Testis (tissue), 5 donors: ENCODE measurements at places on chromosomes 12 and 14.

DNA sequence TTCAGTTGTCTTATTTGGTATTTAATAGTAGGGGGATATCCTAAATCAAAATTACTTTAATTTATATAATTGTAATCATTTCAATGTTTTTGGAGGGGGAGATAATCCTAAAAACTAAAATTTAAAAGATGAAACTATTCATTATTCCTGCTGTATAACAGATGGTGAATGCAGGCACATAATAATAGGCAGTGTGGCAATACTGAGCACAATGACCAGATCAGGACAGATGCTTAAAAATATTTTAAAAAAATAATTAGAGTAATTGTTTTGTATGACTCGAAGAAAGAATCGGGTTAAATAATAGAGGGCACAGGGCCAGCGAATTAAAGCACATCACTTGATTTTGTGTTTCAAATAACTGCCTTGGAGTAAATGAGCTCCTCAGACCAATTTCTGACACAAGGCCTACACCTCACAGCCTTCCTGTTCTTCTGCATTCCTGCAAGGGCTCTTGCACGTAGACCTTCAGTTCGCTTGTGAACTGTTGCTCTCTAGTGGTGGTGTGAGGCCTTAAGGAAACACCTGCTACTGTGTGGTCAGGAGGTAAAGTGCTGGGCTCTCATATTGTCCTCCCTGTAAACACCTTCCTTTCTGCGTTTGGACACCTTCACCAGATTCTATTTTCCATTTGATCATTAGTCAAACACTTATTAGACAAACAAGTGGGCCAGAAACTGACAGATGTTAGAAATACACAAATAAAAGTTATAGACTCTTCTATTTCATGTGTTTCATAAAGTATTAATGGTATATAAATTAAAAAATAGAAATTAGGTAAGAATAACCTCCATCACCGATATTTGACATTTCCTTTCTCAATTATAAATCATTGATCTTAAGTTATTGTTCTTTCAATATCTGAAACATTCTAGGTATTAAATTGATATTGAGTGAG is 29.3 kb upstream of the KLRF1 start:
- peak; percentile 66 for DNase-seq

DNA sequence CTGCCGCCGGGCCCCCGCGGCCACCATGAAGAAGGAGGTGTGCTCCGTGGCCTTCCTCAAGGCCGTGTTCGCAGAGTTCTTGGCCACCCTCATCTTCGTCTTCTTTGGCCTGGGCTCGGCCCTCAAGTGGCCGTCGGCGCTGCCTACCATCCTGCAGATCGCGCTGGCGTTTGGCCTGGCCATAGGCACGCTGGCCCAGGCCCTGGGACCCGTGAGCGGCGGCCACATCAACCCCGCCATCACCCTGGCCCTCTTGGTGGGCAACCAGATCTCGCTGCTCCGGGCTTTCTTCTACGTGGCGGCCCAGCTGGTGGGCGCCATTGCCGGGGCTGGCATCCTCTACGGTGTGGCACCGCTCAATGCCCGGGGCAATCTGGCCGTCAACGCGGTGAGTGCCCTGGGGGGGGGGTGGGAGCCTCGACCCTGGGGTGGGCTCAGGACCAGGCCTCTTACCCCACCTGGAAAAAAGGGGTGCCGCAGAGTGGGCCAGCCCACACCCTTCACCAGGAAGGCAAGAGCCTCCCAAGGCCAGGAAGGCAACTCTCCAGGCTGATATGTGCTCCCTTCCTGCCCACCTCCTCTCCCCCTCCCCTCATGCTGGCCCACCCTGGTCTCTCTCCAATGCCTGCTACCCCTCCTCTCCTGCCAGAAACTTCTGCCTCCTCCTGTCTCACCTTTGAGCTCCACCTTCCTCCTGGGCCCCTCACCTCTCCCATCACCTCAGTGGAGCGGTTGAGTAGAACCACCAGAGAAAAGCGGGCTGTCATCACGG is 507 bp downstream of the AQP5 start:
- no peak for DNase-seq

DNA sequence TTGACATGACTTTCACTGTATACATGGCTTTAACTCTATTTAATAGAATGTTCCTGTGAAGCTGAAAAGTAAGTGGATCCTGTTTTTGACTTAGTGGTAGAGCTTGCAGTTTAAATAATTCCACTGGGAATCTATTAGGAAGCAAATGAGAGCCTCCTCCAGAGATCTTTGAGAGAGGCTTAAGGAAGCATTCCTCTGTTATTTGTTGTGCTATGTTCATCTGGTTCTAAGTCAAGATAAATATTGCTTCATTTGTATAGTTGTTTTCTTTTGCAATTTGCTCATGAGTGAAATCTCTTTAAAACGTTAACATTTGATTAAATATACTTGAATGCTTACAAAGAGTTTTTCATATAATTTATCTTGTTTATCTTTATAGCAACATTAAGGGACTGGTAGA is 70.4 kb downstream of the TMTC2 start:
- DNase-seq = no peak

- DNase-seq = no peak
Observed at GRCh38 chr14:65260786-65261185, 151.7 kb upstream of the FUT8 start.

GRCh38 chr12:14845350-14845750 is 2.0 kb upstream of the ART4 start:
- DNase-seq = peak; percentile 63

DNA sequence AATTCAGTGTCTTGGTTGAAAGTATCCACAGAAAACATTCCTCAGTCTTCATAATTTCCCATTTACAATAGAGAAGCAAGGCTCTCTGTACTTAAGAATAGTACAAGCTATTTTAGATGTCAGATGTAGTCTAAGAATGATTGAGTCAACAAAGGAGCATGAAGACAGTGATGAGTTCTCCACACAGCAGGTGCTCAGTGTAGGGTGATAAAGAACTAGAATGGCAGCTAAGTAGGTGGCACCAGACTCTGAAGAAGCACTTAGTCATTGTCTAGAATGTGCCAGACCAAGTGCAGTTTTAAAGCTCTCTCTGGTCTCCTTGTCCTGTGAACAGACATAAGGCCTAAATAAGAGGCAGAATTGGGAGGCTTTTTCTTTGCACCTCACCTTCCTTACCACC is 504.6 kb downstream of the NRXN3 start:
- no peak for DNase-seq

DNA sequence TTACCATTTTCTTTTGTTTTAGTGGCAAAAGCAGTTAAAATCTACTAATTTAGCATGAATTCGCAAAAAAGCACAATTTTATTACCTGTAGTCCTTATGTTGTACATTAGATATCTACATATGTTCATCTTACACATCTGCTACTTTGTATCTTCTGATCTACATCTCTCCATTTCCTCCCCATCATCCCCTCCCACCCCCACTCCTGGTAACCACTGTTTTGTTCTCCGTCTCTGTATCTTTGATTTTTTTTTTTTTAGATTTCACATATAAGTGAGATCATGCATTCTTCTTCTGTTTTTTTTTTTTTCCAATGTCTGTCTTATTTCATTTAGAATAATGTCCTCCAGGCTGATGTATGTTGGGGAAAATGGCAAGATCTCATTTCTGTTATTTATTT is 922.7 kb downstream of the VRK1 start:
- DNase-seq = no peak

- no peak for DNase-seq
Observed at GRCh38 chr12:111240374-111240773, 128.5 kb downstream of the PHETA1 start.

- DNase-seq = no peak
Observed at GRCh38 chr12:75921622-75922289, 109.8 kb downstream of the PHLDA1 start.

- DNase-seq = no peak
Observed at GRCh38 chr14:68790644-68791077, 2.2 kb downstream of the ZFP36L1 start.

DNA sequence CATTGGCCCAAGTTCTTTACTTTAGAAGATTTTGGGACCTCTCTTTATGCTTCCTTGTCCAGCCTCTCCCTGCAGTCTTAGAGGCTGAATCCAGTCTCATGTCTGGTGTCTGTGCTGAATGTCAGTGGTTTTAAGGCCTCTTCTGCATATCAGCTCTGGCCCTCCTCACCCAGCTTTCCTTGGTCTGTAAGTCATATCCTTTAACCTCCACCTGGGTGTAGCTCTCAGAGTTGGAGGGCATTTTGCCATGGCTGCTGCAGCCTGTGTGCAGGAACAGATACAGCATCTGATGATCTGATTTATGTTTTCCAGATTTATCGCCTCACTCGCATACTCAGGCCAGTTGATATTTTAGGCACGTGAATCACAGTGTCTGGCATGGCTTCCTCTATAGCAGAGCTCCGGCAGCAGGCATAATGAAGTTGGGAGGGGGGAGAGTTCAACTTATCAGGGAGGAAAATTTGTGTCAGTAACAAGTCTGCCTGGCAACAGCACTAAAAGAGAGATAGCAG is 335.0 kb downstream of the PCNX1 start:
- no peak for DNase-seq

GRCh38 chr14:23933108-23933741 is 20.3 kb upstream of the DHRS4 start:
- DNase-seq = no peak

GRCh38 chr14:91127401-91127801 is 13.5 kb downstream of the DGLUCY start:
- peak; percentile 20 for DNase-seq

DNA sequence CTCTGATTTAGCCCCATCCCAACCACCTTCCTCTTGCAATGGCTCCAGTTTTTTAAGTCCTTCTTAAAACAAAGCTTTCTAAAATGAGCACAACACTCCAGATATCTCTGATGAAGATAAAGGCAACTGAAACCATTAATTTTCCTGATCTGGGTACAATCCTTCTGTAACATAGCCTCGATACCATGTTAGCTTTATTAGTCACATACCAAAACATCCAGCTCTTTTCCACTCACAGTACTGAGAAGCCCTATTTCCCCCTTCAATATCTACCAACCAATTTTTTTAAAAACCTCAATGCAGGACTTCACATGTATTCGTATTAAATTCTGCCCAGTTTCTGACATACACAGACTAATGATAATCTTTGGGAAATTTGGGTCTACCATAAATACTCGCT is 105.9 kb downstream of the MED13L start:
- DNase-seq = no peak

- DNase-seq = no peak
Observed at GRCh38 chr12:101491329-101491728, 16.2 kb downstream of the SPIC start.

DNA sequence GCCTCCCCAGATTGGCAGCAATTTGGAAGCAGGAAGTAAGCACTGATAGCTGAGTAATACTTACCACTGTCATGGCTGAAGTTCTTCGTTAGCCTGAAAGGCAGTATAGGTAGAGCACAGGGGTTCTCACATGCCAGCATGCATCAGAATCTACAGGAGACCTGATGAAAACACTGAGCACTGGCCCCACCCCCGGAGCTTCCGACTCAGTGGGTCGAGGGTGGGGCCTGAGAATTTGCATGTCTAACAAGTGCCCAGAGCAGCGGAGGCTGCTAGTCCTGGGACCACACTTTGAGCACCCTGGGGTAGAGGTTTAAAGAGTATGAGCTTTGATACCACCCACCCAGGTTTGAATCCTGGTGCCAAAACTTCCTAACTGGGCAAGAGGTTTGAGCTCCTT is 89.6 kb downstream of the FBXW8 start:
- DNase-seq = no peak

- DNase-seq = no peak
Observed at GRCh38 chr14:95292660-95293425, 26.9 kb downstream of the CLMN start.

DNA sequence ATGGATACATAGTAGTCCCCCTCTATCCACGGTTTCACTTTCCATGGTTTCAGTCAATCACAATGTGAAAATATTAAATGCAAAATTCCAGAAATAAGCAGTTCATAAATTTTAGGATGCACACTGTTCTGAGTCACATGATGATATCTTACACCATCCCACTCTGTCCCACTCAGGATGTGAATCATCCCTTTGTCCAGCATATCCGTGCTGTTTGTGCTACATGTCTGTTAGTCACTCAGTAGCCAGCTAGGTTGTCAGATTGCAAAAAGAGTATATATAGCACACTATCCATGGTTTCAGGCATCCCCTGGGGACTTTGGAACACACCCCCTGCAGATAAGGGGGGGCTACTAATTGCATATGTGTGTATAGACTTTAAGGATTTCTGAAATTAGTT is 8.1 kb upstream of the NAA30 start:
- DNase-seq = no peak

DNA sequence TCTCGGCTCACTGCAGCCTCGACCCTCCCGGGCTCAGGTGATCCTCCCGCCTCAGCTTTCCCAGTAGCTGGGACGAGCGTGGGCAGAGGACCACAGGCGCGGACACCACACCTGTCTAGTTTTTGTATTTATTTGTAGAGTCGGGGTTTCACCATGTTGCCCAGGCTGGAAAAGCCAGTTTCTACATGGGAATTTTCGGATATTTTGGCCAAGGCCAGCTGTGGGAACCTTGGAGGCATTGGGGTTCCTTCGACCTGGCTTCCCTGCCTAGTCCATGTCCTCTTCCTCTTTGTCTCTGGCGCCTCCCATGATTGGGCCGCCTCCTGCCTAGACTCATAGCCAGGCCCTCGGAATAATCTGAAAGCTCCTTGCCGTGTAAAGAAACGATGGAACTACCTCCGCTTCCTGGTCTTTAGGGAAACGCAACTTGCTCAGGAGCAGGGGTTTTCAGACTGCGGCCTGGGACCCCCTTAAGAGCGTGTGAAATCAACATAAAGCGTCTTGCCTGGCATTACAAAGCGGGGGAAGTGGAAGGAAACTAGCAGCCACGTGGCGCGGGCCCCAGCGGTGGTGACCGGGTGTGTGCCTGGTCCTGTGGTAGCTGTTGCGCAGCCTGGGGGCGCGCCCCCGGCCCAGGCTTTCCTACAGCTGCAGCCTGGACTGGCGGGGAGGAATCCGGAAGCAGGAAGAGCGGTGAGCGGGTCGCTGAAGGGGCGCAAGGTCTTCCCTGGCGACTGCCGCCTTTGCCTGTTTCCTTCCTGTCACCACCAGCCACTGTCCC is 1.4 kb upstream of the HSP90AA1 start:
- DNase-seq = peak; percentile 70

DNA sequence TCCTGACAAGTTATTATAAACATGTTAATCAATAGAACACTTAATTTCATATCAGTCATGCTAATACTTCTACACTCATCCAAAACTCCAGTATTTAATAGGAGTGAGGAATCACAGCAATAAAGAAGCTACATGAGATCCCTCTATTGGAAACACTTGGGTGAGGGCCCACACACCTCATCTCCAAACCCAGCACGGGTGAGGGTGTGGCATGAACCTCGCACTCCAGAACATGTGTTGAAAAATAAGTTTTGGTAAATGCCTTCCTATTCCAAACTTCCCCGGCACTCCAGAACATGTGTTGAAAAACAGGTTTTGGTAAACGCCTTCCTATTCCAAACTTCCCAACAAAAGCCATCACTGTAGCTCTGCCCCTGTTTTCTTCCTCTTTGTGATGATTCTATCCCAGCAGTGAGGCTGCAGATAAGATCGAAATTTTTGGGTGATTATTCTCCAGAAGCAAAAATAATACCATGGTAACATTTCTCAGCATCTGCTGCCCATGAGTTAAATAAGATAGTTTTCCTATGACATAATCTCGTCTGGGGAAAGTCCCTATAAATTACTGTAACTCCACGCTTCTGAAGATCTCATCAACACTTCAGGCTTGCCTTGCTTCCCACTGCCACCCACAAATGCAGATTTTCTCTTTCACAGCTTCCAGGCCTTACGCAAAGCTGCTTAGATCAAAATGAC is 24.4 kb upstream of the PTPRB start:
- DNase-seq = no peak
